ENCODE measurements at places on chromosomes 7 and 10.

DNA sequence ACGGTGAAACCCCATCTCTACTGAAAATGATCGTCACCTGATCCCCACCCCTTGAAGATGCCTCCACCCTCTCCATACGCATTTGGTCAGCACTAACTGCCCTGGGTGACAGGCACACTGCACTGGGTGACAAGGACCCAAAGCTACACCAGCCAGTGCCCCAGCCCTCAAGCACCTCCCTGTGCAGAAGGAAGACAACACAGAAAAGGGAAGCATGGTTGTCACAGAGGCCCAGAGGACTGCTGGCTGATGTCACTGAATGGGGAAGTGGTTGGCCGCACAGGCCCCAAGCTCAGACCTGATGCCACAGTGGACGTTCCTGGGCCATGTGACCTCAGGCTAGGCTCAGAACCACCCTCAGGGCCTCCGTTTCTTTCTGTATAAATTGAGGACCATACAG, 4.2 kb upstream of the PILRA start:
- no peak for DNase-seq

- peak; percentile 38 for DNase-seq
These were observed 84.3 kb upstream of the PHF14 start for GRCh38 chr7:10889266-10889898.

DNA sequence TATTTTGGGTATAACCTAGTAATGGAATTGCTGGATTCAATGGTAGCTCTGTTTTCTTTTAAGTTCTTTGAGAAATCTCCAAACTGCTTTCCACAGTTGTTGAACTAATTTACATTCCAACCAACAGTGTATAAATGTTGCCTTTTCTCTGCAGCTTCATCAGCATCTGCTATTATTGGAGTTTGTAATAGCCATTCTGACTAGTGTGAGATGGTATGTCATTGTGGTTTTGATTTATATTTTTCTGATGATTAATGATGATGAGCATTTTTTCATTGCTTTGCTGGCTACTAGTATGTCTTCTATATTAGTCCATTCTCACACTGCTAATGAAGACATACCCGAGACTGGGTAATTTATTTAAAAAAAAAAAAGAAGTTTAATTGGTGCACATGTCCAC, 248.6 kb upstream of the MAGI2 start:
- DNase-seq: no peak

DNA sequence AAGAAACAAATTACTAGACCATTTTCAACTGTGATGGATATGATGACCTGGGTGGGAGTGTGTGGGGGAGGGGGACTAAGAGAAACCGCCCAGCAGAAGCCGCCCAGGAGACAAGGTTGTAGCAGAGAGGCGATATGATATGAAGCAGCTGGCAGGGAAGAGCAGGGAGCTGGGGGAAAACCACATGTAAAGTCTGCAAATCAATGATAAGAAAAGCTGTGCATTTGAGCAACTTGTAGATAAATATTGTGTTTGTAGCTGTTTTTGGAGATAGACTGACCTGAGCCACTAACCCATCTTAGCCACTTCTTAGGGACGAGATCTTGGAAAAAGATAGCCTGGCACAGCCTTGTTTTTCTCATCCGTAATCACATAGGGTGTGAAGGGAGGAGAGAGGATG, 252.6 kb downstream of the SEC23IP start:
- DNase-seq: no peak

Measured in dorsolateral prefrontal cortex (tissue), 122 donors.